ENCODE measurements at places on chromosomes 4 and X. TPM values are rescaled to one million over a fixed set of nuclear protein-coding genes. Genes with fewer than 3 reads are reported as not detected.

The FDCSP gene
- polyA plus RNA-seq: not detected

The PAGE2 gene
- not detected for polyA plus RNA-seq

The C4orf51 gene
- not detected for polyA plus RNA-seq

The REPS2 gene
- polyA plus RNA-seq: 3.6 TPM

The GABRE gene
- polyA plus RNA-seq: not detected

The DNASE1L1 gene
- polyA plus RNA-seq: 26.2 TPM

The AP1S2 gene
- polyA plus RNA-seq: 806 TPM

The LDB2 gene
- polyA plus RNA-seq: not detected

GRCh38 chr4:42119886-42120285 lies 32.6 kb downstream of the BEND4 start:
- DNase-seq: no peak
- no peaks in the 10 kb centered on the region for H3K4me1 ChIP-seq
- H3K27ac ChIP-seq: no peak overlapping the region
- no peaks in the 10 kb centered on the region for H3K27me3 ChIP-seq

DNA sequence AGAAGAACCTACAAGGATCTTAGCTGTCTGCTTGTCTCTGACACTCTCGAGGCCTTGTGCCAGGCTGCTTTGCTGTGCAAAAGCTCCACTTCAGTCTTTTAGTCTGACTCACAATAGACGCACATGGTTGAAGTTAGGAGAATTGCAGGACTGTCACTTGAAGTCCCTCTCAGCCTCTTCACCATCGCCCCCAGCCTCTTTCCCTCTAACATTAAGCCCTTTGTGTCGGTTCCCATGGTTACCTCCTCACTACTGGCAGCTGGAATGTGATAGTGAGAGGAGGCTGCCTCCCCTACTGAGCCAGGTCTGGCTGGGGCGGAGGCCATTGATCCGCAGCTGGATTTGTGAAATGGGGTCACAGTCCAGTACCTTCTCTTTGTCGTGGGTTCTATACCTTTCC lies 201.8 kb downstream of the SOWAHB start:
- DNase-seq: no peak
- no peak overlapping the region for H3K27ac ChIP-seq

DNA sequence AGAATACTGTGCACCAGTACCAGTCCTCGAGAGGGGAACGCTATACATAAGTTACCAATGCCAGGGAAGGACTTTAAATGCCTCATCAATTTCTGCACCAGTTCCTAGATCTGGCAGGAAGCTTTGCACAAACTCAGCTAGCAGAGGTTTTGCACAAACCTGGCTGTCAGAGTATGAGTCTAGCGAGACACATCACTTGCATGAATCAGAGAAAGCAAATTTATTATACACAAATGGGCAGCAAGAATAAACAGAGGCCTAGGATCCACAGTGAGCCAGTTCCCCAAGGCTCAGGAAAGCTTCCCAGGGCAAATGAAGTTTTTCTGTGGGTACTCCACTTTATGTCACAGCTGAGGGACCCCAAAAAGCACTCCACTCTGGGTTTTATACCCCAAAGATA lies 523.5 kb downstream of the CFAP47 start:
- H3K27ac ChIP-seq: no peak overlapping the region
- no peak overlapping the region for H3K4me3 ChIP-seq
- no peak for DNase-seq

GRCh38 chrX:55487143-55487542 lies 2.5 kb downstream of the USP51 start:
- H3K36me3 ChIP-seq: no peaks in the 10 kb centered on the region
- peaks cover 7% of the 10 kb centered on the region for H3K4me1 ChIP-seq
- DNase-seq: no peak
- H3K27ac ChIP-seq: no peak overlapping the region
- no peak overlapping the region for H3K4me3 ChIP-seq

GRCh38 chr4:35151816-35152572 lies 1092.3 kb downstream of the ARAP2 start:
- no peaks in the 10 kb centered on the region for H3K27me3 ChIP-seq
- H3K4me3 ChIP-seq: no peak overlapping the region
- H3K36me3 ChIP-seq: no peaks in the 10 kb centered on the region
- H3K27ac ChIP-seq: no peak overlapping the region
- no peak for DNase-seq

DNA sequence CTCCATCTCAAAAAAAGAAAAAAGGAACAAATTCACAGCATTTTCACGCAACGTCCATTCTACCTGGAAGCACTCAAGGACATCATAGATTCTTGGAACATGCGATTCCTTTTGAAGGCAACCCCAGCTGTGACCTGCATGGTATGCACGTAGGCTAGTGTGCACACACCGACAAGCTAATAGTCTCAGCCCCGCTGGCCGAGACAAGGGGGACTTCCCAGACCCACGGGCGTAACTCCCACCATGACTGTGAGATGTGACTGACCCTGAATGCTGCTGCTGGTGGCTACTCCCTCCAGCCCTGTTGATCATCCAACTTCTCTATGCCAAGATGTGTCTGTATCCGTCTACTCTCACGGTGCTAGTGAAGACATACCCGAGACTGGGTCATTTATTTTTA lies 78.3 kb downstream of the CRLF2 start:
- no peaks in the 10 kb centered on the region for H3K4me1 ChIP-seq
- no peak overlapping the region for H3K4me3 ChIP-seq
- H3K27ac ChIP-seq: no peak overlapping the region
- DNase-seq: no peak

DNA sequence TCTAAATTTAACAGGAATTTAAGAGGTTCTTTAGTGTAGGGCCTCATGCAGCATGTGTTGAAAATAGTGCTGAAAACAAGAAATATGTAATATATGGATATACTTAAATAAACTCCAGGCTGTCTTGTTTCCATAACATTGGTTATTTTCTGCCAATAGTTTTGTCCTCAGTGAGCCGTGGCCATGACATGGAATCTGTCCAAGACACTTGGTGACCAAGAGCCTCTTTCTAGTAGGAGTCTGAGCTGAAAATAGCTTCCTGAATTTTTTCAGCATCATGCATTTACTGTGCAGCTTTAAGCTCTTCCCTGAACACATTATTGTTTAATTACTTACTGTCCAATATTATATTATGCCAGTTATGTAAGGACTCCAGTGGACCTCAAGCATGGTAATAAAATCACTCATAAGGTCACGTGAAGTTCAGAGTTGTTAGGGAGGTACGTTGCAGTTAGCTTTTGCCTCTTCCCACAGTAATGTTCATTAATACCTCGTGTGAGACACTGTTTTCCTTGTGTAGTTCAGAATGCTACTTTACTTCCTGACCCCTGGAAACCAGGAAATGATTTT lies 488.2 kb downstream of the GRID2 start:
- H3K27ac ChIP-seq: no peak overlapping the region
- H3K4me1 ChIP-seq: no peaks in the 10 kb centered on the region
- DNase-seq: no peak
- H3K27me3 ChIP-seq: no peaks in the 10 kb centered on the region
- H3K36me3 ChIP-seq: no peaks in the 10 kb centered on the region

GRCh38 chrX:115357326-115358120 lies 68.0 kb downstream of the LUZP4 start:
- no peak overlapping the region for H3K27ac ChIP-seq
- no peaks in the 10 kb centered on the region for H3K4me1 ChIP-seq
- DNase-seq: no peak
- no peaks in the 10 kb centered on the region for H3K36me3 ChIP-seq
- H3K4me3 ChIP-seq: no peak overlapping the region

DNA sequence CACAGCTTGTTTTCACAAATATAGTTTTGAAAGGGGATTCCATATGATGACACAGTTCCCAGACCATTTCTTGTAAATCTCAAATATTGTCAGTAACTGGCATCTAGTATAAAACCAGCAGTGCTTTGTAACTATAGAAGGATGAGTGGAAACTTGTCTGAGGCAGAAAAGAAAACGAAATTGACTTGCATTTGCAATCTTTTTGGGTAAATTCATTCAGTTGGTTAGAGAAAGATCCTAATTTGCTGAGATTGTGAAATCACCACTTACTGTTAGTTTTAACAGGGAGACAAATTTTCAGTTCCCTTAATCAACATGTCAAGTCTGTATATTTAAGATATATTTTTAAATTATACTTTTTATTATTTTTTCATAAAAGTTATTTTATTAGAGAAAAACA lies 71.5 kb upstream of the VEGFC start:
- no peak overlapping the region for H3K4me3 ChIP-seq
- H3K4me1 ChIP-seq: no peaks in the 10 kb centered on the region
- no peaks in the 10 kb centered on the region for H3K36me3 ChIP-seq
- DNase-seq: no peak
- no peak overlapping the region for H3K27ac ChIP-seq

DNA sequence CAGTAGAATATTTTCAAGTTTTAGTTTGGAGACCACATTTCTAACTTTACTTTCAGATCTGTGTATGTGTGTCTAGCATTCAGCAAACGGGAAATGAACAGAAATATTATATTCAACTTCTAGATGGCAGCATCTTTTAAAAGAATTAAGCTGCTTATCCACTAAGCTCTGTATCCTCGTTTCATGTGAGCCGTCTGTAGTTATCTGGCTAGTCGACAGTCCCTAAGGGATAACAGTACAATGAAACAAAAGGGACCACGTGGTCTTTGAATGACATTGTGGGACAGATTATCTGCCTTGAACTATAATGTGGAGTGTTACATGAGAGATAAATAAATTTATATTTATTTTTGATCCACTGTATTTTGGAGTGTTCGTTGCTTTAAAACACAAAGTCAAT lies 35.8 kb upstream of the PRSS12 start:
- H3K4me1 ChIP-seq: no peaks in the 10 kb centered on the region
- no peaks in the 10 kb centered on the region for H3K27me3 ChIP-seq
- H3K4me3 ChIP-seq: no peak overlapping the region
- H3K36me3 ChIP-seq: no peaks in the 10 kb centered on the region
- no peak for DNase-seq

GRCh38 chrX:17809273-17809672 lies 51.8 kb downstream of the RAI2 start:
- no peak for DNase-seq
- no peak overlapping the region for H3K4me3 ChIP-seq
- H3K27ac ChIP-seq: no peak overlapping the region
- no peaks in the 10 kb centered on the region for H3K36me3 ChIP-seq
- no peaks in the 10 kb centered on the region for H3K27me3 ChIP-seq

GRCh38 chr4:137968956-137969678 lies 273.0 kb downstream of the SLC7A11 start:
- H3K27me3 ChIP-seq: no peaks in the 10 kb centered on the region
- DNase-seq: no peak
- H3K27ac ChIP-seq: no peak overlapping the region
- H3K4me3 ChIP-seq: no peak overlapping the region

GRCh38 chr4:129379429-129379828 lies 283.5 kb downstream of the C4orf33 start:
- no peak overlapping the region for H3K4me3 ChIP-seq
- H3K27me3 ChIP-seq: no peaks in the 10 kb centered on the region
- DNase-seq: no peak
- no peak overlapping the region for H3K27ac ChIP-seq
- H3K36me3 ChIP-seq: no peaks in the 10 kb centered on the region
- no peaks in the 10 kb centered on the region for H3K4me1 ChIP-seq

GRCh38 chr4:6079965-6080364 lies 61.7 kb upstream of the C4orf50 start:
- H3K27ac ChIP-seq: no peak overlapping the region
- no peak for DNase-seq
- H3K4me1 ChIP-seq: no peaks in the 10 kb centered on the region
- no peak overlapping the region for H3K4me3 ChIP-seq
- no peaks in the 10 kb centered on the region for H3K36me3 ChIP-seq

DNA sequence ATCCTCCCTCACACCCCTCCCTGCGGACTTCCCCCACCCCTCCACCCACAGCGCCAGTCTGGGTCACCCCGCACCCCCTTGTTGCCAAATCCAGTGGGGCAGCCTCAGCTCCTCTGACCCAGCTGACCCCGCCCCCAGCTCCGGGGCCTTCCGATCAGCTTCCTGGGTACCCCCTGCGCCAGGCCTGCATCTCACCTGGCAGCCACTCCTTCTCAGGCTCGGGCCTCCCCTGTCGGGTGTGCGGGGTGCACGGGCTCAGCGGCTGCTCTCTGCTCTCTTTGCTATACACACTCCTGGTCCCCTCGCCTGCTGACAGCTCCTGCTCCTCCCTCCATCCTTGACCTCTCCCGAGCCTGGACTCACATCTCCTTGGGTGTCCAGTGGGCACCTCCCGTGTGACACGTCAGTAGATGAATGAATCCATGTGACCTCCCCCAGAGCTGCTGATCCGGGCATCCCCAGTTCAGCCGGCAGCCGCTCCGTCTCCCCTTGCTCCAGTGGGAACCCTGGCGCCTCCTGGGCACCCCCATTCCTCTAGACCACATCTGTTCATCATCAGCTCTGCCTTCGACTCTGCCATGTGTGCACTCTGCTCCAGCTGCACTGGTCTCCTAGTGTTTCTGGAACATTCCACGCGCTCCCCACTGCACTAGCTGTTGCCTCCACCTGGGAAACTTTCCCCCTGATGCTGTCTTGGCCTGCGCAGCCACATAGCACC lies 9.9 kb downstream of the CFAP99 start:
- no peaks in the 10 kb centered on the region for H3K36me3 ChIP-seq
- H3K4me1 ChIP-seq: no peaks in the 10 kb centered on the region
- no peaks in the 10 kb centered on the region for H3K27me3 ChIP-seq
- H3K27ac ChIP-seq: no peak overlapping the region

DNA sequence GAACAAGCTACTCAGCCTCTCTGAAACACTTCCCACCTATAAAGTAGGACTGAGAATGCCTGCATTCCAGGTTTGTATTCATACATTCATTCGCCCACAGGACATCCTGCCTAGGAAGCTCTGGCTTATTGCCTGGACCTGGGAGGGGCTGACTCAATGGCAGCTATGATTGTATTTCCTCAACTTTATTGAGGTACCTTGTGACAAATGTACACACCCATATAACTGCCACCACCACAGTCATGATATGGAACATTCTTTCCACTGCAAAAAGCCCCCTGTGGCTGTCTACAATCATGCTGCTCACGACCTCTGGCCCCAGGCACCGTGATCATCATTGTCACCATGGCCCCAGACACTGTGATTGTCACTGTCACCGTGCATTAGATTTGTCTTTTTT lies 68.3 kb downstream of the ABLIM2 start:
- no peak overlapping the region for H3K4me3 ChIP-seq
- no peaks in the 10 kb centered on the region for H3K36me3 ChIP-seq
- DNase-seq: no peak
- no peak overlapping the region for H3K27ac ChIP-seq
- no peaks in the 10 kb centered on the region for H3K4me1 ChIP-seq

GRCh38 chr4:85617202-85617601 lies 142.3 kb downstream of the ARHGAP24 start:
- no peak overlapping the region for H3K4me3 ChIP-seq
- no peaks in the 10 kb centered on the region for H3K27me3 ChIP-seq
- no peak for DNase-seq
- no peaks in the 10 kb centered on the region for H3K4me1 ChIP-seq
- no peak overlapping the region for H3K27ac ChIP-seq
- H3K36me3 ChIP-seq: no peaks in the 10 kb centered on the region

DNA sequence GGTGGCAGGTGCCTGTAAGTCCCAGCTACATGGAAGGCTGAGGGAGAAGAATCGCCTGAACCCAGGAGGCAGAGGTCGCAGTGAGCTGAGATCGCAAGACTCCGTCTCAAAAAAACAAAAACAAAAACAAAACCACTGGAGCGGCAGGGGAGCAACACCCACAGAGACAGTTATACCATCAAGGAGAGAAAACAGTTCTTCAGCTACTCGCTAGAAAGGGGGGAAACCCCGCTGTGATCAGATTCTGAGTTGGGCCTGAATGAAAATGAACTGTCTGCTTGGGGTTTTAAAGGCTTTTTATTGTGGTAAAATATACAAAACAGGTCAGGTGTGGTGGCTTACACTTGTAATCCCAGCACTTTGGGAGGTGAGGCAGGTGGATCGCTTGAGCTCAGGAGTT lies 16.8 kb upstream of the IRAK1 start:
- H3K27ac ChIP-seq: no peak overlapping the region
- DNase-seq: no peak
- peaks cover 24% of the 10 kb centered on the region for H3K4me1 ChIP-seq
- H3K4me3 ChIP-seq: no peak overlapping the region
- peaks cover 17% of the 10 kb centered on the region for H3K36me3 ChIP-seq
- H3K27me3 ChIP-seq: no peaks in the 10 kb centered on the region
